Stimulated activated CD8-positive, alpha-beta memory T cell treated with anti-CD3 and anti-CD28 coated beads, Interleukin-7, amount 100 ng/mL, for 48 hours (primary cell): ENCODE measurements at places on chromosomes 3 and 15.

DNA sequence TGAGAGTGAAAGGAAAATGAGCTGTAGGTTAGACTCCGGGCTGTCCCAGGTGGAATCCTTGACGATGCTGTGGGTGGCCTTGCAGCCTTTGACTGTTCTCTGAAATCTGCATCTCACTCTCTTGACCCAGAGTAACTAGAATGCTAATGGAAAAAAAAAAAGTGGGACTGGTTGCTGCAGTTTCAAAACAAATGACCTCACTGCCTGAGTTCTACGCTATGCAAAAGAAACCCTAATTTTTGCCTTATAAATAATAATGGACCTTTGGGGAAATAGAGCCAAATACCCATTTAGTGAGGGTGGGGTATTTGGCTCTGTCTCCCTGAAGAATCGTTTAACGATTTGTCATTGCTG is 309.7 kb upstream of the C2CD4B start:
- DNase-seq: no peak

GRCh38 chr3:115156046-115156654 is 9.1 kb upstream of the ZBTB20 start:
- no peak for DNase-seq

GRCh38 chr3:110814170-110815007 is 257.2 kb upstream of the NECTIN3 start:
- peak; percentile 61 for DNase-seq

GRCh38 chr3:107978131-107979055 is 112.4 kb downstream of the CD47 start:
- no peak for DNase-seq

DNA sequence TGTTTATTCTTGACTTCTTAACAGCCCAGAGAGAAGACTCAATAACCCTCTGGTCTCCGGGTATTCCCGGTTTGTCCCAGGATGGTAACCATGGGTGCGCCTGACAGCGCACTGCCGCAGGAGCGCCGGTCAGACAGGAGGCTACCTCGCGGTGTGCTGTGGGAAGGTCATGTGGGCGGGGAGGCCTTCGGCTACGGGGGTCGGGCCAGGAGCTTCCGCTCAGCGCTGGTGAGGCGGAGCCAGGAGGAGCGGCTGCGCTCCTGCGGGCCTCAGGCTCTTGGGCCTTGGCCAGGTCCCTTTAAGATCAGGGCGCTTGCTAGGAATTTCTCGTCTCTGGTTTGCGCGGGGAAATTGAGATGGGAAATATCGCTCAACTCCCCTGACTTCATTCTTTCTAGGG is 182.3 kb upstream of the NDN start:
- no peak for DNase-seq

GRCh38 chr3:30401971-30402370 is 204.4 kb upstream of the TGFBR2 start:
- DNase-seq: no peak

GRCh38 chr3:38644662-38645053 is 4.8 kb downstream of the SCN5A start:
- no peak for DNase-seq

GRCh38 chr15:90742087-90742486 is 24.9 kb downstream of the BLM start:
- no peak for DNase-seq

DNA sequence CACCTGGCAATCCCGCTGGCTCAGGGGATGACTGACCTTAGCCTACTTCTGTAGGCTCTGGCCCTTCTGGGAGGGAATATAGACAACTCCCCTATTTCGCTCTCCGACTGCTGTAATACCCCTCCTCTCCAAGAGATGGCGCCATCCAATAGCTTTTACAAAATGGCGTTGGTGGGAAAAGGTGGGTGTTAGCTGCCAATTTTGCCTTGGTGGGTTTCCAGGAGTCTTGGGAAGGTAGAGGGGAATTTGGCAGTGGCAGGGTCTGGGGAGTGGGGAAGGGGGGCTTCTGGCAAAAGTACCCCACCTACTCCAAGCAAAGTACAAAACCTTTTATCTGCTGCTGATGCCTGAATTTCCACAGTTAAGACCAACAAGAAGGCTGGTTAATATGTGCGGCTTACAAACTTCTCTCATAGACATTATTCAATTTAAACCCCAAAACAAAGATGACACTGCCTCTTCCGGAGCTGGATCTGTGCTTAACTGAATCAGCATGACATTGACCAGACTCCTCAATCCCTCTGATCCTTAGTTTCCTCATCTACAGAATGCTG is 62.1 kb downstream of the RASGRF1 start:
- peak; percentile 6 for DNase-seq

GRCh38 chr3:191492601-191493000 is 31.6 kb downstream of the PYDC2 start:
- DNase-seq: no peak
